ENCODE measurements at places on chromosomes 1 and 21.

- DNase-seq, result peak; percentile 86
Measured at GRCh38 chr1:9235096-9235459, 504 bp downstream of the H6PD start.

GRCh38 chr21:37787456-37787855 lies 128.8 kb downstream of the KCNJ6 start:
- DNase-seq, result peak; percentile 77

- DNase-seq, result no peak
Measured at GRCh38 chr1:8161546-8162105, 135.5 kb upstream of the ERRFI1 start.

DNA sequence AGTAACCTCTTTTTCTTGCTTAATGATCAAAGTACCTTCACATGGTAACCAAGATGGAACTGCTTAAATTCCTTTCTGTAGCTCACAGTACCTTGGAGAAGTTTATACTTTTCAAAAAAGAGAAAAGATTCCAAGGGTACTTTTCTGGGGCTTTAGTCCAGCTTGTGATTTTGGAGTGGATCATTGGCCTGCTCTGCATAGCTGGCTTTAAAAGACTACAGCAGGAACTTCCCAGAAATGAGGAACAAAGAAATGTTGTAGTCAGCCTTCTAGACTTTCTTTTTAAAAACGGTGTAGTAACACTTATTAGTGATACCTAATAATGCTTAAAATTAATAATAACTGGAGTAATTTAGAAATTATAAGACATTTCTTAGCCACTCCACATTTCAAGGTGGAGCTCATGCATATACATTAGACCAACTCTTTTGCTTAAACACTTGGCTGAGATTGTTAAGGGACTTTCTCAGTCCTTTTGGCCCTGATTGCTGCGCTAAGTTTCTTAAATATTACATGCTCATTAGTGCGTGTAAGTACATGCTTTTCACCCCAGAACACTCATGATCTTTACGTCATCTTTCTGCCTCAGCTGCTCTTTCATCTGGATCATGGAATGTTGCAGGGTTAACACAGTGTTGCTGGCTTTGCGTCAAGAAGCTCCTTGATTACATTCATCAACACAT lies 57.3 kb downstream of the SDCCAG8 start:
- no peak for DNase-seq

- DNase-seq, result no peak
Measured at GRCh38 chr1:184020855-184021254, 16.7 kb downstream of the COLGALT2 start.

DNA sequence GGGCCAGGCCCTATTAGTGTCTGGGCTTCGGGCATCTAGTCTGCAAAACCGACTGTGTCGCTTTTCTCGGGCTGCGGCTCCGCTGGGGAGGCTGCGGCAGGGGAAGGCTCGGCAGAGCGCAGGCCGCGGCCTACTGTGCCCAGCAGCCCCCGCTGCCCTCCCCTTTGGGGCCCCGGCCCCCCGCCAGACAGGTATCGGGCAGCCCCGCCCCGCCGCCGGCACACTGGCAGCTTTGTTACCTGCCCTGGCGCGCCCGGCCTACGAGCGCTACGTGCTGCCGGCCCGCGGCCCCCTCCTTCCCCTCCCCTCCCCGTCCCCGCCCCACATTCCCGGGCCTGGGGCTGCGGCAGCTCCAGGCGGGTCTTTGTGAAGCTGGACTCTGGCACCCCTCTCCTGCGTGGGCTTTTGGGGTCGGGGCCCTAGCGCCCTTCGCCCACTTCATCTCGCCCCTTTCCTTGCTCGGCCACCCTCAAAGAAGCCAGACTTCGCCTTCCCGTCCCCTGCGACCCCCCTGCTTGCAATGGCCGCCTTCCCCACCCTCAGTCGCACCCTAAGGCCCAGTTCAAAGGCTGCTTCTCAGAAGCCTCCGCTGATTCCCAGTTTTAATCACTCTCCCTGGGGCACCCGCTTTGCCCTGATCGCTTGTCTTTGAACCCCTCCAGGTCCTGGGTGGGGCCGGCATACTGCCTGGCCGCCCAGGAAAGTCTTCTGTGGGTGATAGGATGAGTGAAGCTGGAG lies 48.9 kb upstream of the SLC2A1 start:
- no peak for DNase-seq

DNA sequence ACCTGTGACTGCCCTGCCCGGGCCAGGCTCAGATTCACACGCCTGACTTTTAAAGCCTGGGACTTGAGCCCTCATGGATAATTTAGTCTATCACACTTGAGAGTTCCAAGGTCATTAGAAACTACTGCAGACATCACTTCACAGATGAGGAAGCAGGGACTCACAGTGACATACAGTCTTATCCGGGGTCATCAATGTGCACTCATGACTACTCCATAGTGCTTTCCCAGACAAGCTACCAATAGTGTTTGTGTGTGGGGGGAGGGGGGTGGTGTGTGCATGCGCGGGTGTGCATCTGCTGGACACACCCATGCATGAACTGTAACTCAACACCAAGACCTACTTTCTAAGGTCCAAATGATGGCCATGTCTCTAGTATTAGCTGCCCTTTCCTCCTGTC lies 16.1 kb upstream of the SLC5A9 start:
- DNase-seq, result no peak

- DNase-seq, result no peak
Measured at GRCh38 chr1:25628741-25629421, 12.3 kb downstream of the MAN1C1 start.

GRCh38 chr21:41232013-41232412 lies 64.1 kb downstream of the BACE2 start:
- no peak for DNase-seq

- no peak for DNase-seq
Measured at GRCh38 chr1:56457756-56458375, 121.5 kb downstream of the PLPP3 start.

DNA sequence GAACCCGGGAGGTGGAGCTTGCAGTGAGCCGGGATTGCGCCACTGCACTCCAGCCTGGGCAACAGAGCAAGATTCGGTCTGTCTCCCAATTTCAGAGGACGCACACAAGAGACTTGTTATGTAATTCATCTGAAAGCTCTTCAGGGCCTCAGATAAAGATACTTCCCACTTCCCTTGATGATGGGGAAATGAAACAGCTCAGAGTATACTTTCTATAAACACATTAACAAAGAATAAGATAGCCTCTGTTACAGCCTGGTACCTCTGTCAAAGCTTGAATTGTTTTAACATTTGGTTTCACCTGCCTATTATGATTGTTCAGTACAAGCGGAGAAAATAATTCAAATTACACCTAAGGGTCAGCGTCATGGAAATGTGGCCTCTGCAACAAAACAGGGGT lies 622.9 kb upstream of the ADGRL4 start:
- no peak for DNase-seq

- DNase-seq, result no peak
Measured at GRCh38 chr1:203422116-203422515, 53.5 kb upstream of the PRELP start.

GRCh38 chr1:30904962-30905335 lies 3.6 kb downstream of the SDC3 start:
- no peak for DNase-seq

- DNase-seq, result no peak
Measured at GRCh38 chr1:168452329-168452728, 91.5 kb downstream of the XCL2 start.

GRCh38 chr1:54391450-54392209 lies 14.6 kb downstream of the SSBP3 start:
- DNase-seq, result no peak

GRCh38 chr1:35725596-35725995 lies 6.9 kb upstream of the C1orf216 start:
- peak; percentile 22 for DNase-seq

GRCh38 chr1:34354367-34354766 lies 177.7 kb downstream of the C1orf94 start:
- no peak for DNase-seq

- DNase-seq, result no peak
Measured at GRCh38 chr1:182391028-182391361, 595 bp downstream of the GLUL start.

DNA sequence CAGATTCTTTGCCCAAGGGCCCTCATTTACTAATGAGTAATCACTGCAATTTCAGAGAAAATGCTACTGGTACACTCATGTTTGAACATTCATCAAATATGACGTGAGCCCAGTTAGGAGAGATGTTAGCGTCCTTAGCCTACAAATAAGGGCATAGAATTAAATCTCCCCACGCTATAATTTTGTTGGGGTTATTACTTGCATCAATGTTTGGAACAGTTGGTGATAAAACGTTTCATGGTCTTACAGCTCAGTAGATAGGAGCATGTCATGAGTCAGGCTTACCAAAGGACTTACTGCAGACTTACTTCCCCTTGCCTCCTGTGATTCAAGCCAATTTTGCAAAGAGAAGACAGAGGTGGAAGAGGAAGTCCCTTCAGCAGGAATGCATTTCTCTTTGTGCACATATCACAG lies 304.0 kb downstream of the KIF26B start:
- DNase-seq, result peak; percentile 31

DNA sequence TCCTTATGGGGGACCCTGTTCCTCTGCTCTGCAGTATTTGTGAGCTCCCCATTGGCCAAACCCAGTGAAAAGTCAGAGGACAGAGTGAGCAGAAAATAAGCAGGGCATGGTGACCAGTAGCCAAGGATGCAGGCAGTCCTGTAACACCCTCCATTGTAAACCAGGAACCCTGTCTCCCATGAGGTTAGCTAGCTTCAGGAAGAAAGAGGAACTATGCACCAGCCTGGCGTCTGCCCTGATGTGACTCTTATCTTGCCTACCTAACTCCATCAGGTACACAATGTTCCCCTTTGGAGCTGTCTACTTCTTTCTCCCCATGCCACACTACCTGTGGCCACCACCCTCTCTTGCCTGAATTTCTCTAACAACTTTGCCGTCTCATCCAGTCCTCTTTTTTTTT lies 119.2 kb downstream of the LRIG2 start:
- no peak for DNase-seq

DNA sequence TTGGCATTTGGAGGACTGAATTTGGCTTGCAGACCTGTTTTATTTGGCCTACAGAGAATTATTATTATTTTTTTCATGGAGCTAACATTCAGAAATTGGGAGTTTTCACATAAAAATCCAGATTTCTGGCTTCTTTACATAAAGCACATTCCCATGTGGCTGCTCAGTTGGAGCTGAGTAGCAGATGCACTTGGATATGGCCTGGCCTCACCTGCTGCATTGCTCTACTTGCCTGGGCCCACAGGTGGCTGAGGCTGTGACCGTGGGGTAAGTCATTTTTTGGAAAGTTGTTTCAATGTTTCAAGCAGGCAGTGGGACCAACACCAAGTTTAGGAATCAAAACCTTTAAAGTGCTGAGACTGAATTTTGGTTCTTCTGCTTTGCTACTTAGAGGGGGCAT lies 56.7 kb downstream of the GADD45A start:
- DNase-seq, result no peak

GRCh38 chr1:104795931-104796330 lies 1046.2 kb downstream of the AMY1C start:
- DNase-seq, result no peak

DNA sequence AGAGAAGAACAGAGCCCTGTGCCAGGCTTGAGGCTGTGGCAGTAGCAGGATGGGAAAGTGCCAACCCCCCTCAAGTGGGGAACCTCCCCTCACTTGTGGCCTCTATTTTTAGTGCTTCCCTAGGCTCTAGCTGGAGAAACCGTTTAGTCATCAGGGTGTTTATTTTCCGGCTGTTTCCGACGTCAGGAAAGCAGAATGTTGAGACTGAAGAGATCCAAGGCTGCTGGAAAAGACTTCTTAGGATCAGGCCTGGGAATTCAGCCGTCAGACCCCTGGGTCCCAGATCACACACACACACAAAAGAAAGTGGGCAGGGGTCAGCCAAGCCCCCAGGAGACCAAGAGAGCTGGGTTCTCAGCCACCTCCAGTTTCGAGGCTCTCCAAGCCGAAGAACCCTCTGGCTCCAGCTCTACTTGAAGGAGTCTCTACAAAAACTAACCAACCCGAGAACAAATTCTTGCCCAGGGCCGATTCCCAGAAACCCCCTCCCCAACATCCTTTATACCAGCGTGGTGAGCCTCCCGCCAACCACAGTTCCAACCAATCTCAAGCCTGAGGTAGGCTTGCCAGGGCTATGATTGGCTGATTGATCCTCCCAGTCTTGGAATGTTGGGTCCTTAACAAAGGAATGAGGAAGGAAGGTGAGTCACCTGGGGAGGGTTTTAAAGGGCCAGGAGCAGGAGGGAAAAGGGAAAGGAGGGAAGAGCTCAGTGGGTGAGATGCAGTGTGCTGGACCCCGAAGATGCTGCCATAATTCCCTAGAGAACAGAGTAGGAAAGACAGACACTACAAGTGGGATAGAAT lies 2.5 kb upstream of the MEF2D start:
- peak; percentile 92 for DNase-seq

GRCh38 chr1:20484519-20485462 lies 1.2 kb downstream of the CAMK2N1 start:
- peak; percentile 56 for DNase-seq

DNA sequence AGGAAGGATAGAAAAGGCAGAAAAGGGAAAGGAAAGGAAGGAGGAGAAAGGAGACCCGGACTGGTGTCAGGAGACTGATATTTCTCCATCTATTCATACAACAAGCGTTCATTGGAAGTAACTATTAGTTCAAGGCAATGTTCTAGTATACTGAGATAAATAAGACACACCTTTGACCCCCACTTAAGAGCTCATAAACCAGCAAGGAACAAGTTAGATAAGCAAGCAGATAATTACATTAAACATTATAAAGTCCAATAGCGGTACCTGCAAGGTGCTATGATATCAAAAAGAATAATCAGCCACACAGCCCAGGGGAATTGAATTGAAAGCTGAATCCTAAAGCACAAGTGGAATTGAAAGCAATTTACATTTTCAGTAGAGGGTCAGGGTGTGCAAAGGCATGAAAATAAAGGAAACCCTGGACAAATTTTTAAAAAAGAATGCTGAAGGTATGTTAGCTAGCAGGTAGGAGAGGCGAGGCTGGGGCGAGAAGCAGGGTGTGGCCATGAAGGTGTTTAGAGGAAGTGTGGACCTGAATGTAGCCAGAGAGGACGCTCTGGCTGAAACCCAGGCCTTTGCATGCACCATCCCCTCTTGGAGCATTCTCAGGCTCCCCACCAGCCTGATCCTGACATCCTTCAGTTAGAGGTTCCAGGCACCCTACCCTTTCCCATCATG lies 200.0 kb downstream of the SETD4 start:
- DNase-seq, result no peak

DNA sequence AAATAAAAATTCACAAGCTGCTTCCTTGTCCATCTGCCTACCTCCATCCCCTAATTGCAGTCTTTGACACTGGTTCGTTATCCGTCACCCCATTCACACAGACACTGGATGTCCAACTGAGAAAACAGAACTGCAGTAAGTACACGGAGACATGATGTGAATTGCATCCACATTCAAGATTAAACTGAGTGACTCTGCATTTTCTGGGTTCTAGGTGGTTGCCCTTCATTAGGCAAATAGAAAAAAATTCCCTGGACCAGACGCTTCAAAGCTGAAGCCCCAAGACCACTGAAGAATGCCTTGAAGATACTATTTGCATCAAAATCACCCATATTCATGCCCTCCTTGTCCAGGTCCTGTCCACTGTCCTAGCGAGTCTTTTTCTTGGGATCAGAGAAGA lies 7.9 kb upstream of the ALG6 start:
- DNase-seq, result no peak

DNA sequence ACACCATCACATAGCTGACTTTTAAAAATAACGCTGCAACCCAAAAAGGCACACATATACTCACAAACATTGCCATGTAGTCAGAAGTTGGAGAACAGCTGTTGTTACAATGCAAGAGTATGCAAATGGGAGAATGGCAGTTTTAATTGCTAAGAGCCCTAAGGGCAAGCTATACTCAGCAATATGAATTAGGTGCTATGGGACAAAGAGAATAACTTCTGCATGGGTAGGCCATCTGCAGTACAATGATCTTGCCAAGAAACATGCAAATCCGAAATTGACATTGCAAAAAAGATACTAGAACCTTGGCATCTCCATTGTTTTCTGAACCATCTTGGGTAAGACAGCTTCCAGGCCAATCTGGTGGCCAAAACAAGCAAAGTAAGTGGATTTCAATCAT lies 697.8 kb downstream of the LRRIQ3 start:
- no peak for DNase-seq

All from adipocyte (in vitro differentiated cells).